ENCODE measurements at places on chromosomes 1 and 21.

GRCh38 chr1:112692681-112693080 is 14.2 kb downstream of the RHOC start:
- DNase-seq, result no peak

DNA sequence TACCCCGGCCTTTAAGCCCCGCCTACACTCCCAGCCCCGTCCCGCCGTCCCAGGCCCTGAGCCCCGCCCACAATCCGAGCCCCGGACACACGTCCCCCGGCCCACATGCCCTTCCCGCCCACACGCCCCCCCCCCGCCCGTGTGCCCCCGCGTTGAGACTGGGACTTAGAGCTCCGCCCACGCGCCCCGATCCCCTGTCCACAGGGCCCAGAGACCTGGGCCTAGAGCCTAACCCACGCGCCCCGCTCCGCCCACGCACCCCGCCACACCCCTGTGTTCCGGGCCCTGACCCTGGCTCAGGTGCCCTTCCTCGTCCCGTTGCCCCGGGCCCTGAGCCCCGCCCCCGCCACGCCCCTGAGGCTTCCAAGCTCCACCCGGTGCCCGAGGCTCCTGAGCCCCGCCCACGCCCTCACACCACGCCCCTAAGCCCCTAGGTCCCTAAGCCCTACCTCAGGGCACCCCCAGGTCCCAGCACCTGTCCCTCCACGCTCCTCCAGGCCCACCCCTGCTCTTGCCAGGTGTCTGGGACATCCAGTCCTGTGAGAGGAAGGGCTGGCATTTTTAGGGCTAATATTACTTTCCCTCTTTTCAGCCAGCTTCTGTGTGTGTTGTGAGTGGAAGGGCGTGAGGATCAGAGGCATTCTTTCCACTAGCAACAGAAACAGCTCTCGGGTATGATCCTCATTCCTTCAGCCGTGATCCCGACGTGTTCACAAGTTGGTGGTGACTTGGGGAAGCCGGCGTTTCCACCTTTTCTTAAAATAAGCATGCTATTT is 552 bp upstream of the GPR157 start:
- DNase-seq, result no peak

DNA sequence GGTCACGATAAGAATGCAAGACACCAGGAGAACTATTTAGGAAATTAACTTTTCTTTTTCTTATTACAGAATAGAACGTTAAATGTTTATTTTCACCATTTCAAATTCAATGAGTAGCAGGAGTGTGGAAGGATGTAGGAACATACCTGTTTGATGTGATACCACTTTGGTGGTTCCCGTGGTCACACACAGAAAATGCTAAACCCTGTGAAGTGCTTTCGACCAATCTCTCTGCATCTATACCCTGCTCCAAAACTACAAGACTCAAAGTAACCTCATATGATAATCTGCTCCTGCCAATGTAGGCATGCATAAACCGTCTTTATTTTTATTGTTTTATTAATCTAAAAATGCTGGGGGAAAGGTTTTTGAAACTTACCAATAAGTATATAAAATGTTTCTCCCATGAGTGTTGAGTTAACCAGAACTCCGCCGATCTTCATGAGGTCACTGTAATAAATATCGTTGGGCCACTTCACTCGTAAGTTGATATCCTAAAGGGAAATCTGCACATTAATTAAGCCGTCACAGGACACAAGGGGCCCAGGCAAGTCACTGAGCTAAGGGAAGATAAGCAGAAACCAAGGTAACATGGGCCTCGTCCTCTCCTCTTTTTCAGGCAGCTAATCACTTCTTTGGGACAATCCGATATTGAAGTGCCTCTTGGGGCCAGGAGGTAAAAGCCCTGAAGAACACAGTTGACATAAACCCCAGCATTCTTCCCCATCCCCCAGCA is 60.6 kb downstream of the SIM2 start:
- DNase-seq, result no peak

DNA sequence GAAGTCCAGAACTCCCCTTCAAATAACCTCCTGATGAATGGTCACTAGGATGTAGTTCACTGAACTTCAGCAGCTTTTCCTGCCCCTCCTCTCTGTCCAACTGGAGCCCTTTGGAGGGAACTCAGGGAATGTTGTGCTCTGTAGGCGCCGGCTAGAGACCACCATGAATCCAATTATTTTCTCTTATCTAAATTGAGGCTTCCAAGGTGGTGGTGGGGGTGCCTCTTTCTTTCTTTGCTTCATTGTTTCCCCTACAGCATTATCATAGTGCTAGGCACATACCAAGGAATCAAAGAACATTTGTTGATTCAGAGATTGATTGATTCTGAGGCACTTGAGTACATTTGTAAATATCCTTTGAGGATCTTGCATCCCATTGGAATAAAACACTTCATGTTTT is 426.6 kb upstream of the PLXNA2 start:
- no peak for DNase-seq

DNA sequence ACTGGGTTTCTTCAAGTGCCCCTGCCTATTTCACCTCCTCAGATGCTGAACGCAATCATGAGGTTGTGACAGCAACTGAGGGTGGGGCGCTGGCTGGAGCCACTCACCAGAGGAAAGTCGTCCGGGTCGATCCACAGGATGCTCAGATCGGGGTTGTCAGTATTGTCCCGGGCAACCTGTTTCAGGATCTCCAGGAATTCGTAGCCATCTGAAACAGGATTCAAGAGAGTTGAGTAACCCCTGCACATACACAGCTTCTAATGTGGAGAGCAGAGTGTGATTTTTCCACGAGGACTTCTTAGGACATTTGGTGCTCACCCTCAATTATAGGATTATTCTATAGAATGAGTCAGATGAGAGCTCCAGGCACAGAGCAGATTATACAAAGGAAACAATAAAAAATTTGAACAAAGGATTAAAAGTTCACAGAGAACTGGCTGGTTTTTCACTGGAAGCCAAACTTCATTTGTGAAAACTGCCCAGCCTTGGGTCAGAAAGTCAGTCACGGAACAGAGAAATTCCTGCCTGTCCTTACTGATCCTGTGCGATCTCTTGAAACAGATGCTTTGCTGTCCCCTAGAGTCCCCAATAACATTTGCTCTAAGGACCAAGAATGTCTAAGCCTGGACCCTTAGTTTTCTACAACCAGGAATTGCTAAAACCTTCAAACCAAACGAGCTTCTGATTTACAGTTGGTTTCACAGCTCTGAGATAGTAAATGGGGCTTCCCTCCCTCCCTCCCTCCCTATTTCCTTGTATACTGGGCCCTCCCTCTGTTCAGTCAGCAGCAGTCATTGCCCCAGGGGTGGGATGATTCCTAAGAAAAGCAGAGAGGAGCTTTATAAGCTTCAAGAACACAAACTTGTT is 63.2 kb downstream of the CASQ2 start:
- no peak for DNase-seq

All from hippocampal formation (tissue), 2 donors.